GM23248 (cell line): ENCODE measurements at places on chromosomes 2 and 18.

DNA sequence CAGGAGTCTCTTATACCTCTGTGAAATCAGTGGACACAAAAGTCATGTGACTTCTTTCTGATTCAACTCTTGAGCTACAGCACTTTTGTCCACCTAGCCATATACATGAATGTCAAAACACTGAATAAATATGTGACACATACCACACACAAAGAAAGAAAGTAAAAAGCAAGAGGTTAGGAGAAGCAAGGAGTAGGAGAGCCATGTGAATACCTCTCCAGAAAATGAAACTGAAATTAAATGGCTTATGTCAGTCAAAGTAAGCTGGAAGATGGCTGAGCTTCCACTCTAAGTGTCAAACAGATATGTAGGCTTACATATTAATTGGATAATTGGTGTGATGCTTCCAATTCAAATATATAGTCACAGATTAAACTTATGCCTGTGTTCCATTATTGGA, 1050.5 kb downstream of the BCL11A start:
- DNase-seq: no peak

DNA sequence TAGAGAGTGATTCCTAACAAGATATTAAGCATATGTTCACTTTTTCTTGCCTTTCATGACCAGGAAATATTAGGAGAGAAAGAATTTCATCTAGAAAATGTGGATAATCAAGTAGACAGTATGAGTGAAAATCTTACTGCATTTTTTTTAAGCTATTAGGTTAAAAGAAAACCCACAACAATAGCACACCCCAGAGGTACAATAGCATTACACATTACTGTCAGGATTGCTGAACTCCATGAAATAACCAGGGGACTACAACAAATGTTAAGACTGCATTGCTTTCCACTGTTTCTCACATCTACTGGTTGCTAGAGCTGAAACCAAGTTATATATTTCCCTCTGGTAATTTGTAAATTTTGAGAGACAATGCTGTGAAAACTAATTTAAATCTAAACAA, 33.7 kb downstream of the KLF7 start:
- peak; percentile 42 for DNase-seq

DNA sequence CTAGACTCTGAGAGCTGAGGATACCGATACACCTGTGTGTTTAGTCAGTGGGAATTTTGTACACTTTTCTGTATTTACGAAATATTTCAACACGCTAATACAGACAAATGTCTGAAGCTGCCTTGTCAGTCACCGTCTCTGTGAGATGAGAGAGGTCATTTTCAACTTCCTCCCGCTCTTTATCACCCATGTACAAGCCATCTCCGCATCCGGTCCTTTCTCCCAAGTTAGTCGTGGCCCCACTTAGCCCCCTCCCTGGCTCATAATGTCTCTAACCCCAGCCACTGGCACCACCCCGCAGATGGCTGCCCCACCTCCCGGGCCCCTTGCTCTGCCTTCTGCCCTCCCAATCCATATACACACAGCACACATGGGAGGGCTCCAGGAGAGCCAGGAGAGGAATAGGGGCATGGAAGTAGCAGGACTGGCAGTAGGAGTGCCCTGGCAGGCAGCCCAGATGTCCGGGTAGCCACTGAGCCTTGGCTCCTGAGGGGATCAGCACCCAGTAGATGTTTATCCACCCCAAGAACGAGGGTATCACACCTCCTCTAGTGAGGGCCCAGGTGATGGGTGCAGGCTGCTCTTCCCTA, 2.0 kb upstream of the RUFY4 start:
- DNase-seq: no peak

DNA sequence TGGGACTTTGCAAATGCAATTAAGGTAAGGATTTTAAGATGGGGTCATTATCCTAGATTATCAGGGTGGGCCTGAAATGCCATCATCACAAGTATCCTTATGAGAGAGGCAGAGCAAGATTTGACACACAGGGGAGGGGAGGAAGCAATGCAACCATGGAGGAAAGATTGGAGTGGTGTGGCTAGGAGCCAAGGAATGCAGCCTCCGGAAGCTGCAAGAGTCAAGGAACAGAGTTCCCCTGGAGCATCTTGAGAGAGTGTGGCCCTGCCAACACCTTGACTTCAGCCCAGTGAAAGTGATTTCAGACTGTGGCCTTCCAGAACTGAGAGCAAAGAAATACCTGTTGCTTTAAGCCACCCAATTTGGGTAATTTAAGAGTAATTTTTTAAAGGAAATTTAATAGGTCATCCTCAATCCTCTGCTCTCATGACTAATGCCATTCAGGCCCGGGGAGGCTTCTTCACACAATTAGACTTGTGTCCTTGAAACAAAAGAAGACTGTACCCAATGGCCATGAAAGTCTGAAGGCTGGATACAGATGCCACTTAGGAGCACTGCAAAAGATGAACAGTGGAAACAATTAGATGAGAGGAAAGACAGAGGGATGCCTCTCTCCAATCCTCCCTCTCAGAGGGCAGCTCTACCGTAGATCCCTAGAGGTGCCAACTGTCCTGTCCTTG, 250.3 kb upstream of the ID2 start:
- DNase-seq: peak; percentile 6

DNA sequence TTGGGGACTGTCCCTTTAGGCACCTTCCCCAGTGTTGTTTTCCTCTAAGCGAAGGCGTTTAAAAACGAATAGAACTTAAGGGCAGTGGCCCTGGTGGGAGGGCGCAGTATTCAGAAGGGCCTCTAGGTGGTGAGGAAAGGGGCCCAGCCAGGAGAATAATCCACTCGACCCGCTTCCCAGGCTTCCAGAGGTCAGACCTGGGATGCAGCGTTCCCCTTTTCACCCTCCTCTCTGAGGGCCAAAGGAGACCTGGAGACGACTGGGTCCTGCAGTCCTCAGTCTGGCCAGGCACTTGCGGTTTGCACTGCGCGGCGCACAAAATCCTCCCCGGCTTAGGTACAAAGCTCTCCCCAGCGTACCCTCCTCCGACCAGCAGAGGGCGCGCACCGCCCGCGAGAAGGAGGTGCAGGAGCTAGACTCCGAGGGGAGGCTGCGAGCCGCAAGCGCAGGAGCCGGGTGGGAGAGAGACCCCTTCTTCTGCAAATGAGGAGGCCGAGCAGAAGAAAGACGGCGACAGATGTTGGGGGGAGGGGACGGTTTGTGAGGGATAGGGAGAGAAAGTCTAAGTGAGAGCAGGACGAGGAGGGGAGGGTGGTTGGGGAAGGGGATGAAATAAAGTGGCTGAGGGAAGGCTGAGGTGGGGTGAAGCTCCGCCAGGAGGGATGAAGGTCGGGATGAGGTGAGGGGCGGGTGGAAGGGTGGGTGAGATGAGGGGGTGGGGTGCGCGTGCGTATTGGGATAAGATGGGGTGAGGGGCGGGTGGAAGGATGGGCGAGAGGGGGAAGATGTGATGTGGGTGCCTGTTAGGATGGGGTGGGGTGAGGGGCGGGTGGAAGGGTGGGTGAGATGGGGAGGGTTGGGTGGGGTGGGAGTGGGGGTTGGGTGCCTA, 4.9 kb downstream of the FEV start:
- DNase-seq: peak; percentile 82

DNA sequence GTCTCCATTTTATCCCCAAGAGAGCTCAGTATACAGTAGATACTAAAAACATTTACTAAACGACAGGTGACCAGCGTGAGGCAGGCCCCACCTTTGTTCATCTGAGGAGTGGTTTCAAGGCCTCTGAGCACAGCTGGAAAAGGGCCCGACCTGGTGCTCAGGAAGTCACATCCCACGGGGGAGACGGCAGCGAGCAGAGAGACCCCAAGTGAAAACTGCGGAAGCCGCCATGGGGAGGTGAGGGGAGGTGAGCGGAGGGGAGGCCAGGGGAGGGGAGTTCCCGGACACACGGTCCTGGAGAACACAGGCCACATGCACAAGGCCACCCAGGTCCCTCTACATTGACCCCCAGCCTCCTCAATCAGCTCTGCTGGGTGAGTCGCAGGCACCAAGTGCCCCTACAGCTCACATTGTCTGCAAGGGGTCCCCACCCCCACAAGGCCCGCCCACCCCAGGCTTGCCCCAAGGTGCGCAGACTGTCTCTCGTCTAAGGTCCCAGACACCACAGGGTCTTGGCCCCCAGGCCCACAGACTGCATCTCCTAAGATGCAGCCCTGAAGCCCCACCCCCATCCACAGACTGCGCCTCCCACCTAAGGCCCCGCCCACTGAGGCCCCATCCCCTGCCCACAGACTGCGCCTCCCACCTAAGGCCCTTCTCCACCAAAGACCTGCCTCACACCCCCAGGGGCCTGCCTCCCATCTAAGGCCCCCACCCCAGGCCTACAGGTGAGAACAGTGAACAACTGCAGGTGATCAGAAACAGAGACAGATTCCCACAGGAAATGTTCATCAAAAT, 19.1 kb downstream of the PARD6G start:
- no peak for DNase-seq

GRCh38 chr2:7899923-7900322, 781.9 kb upstream of the ID2 start:
- DNase-seq: no peak

DNA sequence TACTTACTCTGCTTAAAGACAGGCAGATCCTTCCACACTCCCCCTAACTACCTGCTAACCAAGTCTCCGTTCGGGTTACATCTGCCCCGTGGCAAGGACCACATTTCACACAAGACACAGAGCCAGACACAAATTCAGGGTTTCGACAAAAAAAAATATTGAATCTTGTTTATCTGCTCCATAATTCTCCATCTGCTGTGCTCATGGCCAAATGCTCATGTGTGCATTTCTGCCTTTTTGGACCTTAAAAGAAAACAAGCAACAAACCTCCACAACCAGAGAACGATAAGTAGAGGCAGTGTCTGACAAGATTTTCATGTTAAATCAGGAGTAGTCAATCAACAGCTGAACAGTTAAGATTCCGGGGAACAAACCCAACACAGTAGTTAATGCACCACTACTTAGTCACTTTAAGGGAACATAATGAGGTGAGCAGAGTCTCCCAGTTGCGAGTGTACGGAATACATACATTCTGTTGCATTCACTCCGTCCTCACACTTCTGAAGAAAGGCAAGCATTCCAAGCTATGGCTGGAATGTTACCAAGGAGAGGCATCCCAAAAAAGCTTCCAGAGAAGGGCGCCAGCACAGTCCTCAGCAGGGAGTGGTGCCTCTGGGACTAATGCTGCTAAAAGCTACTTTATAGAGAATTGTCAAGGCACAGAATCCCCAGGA, 121.0 kb downstream of the ANKRD44 start:
- no peak for DNase-seq

DNA sequence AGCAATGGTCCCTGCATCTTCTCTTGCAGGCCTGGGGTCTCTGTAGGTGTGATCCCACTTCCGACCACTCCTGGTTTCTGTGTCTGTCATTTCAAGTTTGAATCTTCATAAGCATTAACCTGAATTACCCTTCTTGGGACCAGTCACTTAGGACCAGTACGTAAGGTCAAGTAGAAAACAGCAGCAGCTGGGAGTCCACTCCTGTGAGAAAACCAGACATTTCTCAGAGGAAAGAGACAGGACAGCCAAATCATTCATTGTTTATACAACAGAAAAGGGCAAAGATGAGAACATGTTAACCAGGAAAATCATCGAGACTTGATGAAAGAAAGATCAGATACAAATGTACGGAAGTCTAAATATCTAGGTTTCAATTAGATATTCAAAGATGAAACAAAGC, 163.0 kb downstream of the MREG start:
- DNase-seq: peak; percentile 12

- peak; percentile 16 for DNase-seq
These were observed 376.1 kb downstream of the XIRP2 start for GRCh38 chr2:167264380-167264779.

- DNase-seq: no peak
These were observed 106.8 kb downstream of the BCL11A start for GRCh38 chr2:60446413-60447267.

GRCh38 chr2:111100765-111101162, 19.9 kb upstream of the BCL2L11 start:
- no peak for DNase-seq

GRCh38 chr18:34299828-34300227, 75.1 kb upstream of the NOL4 start:
- no peak for DNase-seq

GRCh38 chr18:1658908-1659566, 754.4 kb downstream of the ADCYAP1 start:
- no peak for DNase-seq

DNA sequence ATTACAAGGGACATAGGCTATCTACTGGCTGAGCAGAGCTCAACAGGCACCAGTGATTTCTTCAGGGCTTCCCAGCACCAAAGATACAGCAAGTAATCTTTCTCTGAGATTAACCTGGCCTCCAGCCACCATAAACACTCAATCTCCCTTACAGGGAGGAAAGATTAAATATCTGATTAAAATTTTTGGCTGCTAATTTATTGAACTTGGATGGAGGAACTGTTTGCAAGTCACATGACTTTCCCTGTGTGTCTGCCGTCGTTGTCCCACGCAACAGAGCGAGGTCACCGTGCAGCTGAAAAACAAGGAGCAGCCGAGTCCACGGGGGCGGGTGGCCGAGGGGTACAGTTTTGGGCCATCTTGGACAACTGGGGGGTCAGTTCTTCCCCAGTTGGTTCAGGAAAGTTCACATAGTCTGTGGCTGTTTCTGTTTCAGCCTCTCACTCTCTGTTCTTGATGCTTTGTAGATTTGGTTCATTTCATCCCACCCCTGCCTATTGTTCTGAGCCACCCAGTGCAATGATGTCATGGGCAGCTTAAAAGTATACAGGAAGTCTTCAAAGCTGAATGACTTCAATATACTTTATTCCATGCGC, 186.8 kb upstream of the CTAGE1 start:
- no peak for DNase-seq

DNA sequence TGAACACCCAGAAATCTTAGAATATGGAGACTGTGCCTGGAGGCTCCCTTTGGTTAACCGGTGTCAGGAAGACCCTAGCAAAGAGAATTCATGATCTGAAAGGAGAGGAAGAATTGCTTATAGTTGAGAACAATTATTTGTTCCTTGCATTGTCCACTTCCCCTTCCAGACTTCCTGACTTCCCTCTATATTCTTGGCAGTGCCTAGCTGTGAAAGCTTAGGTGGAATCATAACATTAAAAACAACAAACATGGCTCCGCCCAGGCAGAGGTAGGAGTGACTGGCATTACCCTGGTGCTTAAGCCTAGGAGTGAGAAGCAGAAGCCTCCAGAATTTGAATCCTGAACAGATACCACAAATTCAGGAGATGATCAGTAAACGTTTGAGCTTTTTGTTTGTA, 1.9 kb downstream of the TTL start:
- DNase-seq: no peak

DNA sequence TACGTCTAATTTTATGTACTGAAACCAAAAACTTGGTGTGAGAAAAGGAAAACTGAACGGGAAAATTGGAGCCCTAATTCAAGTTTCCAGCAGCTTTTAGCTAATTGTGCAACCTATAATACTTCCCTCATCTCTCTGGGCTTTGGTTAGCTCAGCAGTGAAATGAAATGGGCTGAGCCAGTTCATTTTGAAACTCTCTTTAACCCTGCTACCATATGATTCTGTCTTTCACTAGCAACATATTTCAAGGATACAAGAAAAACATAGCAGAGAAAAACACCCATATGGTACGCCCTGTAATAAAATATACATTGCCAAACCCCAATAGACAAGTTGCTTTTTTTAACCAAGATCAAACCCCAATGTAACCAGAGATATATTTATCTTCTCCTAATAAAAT, 799 bp downstream of the SYT4 start:
- no peak for DNase-seq

- peak; percentile 51 for DNase-seq
These were observed 20.8 kb downstream of the CCL20 start for GRCh38 chr2:227834423-227834822.
